ENCODE measurements at places on chromosomes 16 and 17.
A peak's percentile ranks its signal among the peaks of the same experiment; 100 is the strongest.

GRCh38 chr17:17001076-17001777 lies 29.3 kb upstream of the TNFRSF13B start:
- no peak for DNase-seq

GRCh38 chr17:34360601-34361270 lies 2.3 kb downstream of the CCL1 start:
- DNase-seq: no peak

DNA sequence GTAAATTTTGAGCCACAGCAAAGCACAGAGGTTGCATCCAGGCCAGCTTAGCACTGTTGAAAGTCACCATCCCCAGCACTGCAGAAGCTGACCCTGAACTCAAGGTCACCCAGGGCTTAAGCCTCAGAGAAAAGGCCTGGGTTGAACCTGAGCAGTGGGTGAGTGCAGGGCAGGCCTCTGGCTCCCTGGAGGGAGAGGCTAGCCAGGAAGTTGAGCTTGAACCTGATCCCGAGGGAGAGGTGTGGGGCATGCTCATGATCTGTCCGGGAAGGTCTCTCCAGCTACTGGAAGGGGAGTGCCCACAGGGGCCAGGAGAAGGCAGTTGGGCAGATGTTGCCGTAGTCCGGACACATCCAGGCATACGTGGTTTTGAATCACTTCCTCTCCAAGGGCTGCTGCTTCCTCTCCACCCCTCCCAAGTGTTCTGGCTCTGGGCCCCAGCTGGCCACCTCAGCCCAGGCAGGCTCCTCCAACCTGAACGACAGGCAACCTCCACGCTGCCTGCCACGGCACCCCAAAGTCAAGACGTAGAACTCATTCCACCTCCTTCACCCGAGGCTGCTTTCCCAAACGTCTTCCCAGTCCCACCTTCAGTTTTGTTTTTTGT lies 18.4 kb downstream of the CARHSP1 start:
- peak; percentile 63 for DNase-seq

GRCh38 chr17:59361386-59361785 lies 29.9 kb downstream of the YPEL2 start:
- no peak for DNase-seq

GRCh38 chr17:38656959-38657823 lies 17.6 kb downstream of the EPOP start:
- no peak for DNase-seq

- no peak for DNase-seq
Measured at GRCh38 chr16:51814617-51815016, 663.5 kb upstream of the SALL1 start.

DNA sequence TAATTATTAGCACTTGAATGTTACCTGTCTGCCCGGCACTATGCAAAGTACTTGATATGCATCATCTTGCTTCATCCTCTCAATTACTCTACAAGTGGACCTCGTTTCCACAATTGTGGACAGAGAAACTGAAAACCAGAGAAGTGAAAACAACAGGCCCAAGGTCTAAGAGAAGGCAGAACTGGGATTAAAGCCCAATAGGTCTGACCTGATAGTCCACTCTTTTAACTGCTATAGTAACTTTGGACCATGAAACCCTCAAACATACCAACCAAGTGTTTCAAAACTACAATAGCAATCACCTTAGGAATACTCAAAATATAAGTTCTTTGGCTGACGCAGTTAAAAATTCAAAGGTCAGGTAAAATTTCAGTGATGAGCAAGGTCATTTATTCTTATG lies 7.3 kb downstream of the STAT3 start:
- DNase-seq: no peak

DNA sequence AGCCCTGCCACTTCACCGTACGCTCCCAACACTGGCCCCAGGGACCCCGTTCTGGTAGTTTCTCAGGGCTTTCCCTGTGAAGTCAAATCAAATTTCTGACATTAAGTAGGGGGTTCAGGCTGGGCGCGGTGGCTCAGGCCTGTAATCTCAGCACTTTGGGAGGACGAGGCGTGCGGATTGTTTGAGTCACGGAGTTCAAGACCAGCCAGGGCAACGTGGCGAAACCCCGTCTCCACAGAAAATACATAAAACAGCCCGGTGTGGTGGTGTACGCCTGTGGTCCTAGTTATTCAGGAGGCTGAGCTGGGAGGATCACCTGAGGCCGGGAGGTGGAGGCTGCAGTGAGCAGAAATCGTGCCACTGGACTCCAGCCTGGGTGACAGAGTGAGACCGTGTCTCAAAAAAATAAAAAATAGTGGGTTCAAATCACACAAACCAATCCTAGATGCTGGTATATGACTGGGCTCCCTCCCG lies 632 bp downstream of the CYBC1 start:
- no peak for DNase-seq

GRCh38 chr17:7956228-7956965 lies 24.4 kb downstream of the CNTROB start:
- no peak for DNase-seq

DNA sequence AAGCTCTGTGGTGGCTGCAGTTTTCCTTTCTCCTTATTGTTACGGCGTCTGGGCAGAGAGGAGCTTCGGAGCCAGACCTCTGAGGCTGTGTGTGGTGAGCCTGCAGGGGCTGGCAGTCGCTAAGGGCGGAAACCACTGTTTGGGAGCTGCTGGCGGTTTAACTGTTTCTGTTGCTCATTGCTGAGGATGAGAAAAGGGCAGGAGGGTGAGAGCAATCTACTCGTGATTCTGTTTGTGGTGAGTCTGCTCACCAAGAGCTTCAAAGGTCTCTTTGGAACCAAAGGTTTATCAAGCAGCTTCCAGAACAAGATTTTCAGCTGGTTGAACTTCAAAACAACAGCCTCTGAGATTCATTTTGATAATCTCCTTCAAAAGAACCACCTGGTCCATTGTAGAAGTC lies 143.9 kb downstream of the ANKFN1 start:
- no peak for DNase-seq

DNA sequence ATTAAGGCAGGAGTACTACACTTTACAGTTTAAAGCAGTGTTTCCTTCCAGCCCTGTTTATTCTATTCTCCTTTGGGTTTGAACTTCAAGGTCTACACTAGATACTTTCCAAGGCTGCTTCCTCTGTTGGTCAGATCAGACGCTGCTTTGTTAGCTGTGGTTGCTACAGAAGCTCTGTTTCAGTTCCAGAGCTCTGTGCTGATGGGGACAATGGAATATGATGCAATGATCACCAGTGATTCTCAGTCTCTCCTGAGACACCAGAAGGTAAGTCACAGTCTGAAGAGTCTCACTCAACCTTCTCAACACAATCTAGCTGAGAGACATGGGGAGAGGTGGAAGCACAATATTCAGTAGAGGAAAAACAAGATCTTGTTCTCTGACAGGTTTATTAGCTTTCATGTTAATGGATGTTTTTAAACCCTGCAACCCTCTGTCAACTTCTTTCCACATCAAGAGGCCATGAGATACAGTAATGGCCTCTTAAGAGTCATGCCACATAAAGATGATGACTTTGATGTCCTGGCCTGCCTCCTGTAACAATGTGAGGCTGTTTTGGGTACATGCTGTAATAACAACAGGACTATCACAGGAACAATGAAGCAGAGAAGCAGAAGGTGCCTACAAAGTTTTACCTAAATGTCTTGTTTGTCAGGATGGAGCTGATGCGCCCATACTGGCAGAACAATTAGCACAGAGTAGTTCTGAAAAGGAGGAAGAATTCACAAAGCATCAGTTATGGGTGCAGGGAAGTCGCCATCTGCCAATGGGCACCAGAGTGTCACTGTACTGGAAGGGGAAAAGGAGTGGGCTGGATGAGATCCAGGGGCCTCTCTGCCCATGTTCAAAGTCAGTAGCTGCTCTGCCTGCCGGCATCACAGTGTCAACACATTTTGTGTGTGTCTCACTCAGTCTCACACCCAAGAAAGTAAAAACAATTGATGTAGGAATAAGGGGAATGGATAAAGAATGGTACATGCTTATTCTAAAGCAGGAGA lies 33.4 kb downstream of the PSME3IP1 start:
- DNase-seq: no peak

DNA sequence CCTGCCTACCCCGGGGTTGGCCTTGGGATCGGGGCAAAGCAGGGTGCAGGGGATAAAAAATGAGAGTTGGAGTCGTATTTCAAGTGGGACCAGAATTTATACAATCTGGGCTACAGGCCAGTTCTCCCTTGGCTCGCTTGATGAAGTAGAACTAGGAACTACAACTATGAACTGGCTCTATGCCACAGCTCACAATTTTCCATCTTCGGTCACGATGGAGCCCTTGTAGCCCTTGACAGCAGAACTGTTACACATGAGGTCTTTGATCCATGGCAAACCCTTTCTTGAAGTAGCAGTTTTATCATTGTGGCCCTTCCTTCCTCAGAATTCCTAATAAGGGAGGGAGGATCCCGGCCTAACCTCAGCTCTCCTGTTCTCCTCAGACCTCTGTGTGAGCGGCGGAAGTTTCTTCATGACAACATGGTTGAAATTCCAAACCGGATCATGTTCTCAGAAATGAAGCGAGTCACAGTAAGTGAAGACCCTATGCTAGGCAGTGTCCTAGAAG lies 17.1 kb downstream of the LIG3 start:
- no peak for DNase-seq

DNA sequence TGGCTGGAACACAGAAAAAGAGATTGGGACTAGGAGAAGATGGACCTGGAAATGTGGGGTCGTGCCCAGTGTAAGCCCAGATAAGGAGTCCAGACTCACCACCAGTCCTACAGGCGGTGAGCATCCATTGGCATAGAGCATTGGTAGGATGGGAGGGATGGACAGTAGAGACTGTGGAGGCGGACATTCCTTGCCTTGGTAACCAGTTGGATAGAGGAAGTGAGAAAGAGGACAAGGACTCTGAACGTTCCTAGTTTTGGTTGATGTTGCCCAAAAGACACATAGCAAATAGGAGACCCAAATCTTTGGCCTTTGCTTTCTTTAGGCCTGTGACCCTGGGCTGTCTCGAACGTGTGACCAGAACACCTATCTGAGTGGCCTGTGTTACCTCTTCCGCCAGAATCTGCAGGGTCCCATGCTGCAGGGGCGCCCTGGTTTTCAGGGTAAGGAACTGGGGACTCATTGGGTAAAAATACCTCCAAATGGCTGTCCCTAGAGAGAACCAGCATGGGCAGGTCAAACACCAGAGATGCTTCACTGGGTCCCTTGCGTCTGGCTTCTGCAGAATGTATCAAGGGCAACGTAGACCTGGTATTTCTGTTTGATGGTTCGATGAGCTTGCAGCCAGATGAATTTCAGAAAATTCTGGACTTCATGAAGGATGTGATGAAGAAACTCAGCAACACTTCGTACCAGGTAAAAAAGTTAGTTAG lies 6.4 kb downstream of the ITGAL start:
- DNase-seq: no peak

- no peak for DNase-seq
Measured at GRCh38 chr17:40071313-40072039, 8.7 kb downstream of the THRA start.

DNA sequence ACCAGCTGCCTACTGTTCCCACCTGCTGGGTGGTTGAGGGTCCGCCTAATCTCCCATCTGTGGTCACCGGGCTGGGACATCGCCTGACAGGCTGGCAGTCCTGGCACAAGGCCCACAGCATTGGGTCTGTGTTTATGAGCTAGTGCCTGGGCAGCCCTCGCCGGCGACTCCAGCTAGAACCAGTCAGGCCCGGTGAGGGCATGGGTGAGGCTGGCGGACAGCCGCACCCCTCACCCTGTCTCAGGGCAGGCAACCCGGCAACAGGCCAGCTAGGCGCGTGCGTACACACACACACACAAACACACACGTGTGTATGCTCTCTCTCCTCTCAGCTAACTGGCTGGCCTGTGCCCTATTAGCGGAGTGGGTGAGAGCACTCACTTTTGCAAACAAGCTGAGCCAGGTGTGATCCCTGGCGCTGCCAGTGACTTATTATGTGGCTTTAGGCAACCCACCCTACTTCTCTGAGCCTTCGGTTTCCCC lies 10.4 kb downstream of the HSD11B2 start:
- DNase-seq: no peak

DNA sequence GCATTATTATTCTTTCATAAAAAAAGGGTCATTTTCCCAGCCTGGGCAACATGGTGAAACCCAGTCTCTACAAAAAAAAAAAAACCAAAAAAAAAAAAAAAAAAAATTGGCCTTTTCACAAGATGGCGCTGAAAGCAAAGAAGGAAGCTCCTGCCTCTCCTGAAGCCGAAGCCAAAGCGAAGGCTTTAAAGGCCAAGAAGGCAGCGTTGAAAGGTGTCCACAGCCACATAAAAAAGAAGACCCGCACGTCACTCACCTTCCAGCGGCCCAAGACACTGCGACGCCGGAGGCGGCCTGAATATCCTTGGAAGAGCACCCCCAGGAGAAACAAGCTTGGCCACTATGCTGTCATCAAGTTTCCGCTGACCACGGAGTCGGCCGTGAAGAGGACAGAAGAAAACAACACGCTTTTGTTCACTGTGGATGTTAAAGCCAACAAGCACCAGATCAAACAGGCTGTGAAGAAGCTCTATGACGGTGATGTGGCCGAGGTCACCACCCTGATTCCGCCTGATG lies 4.9 kb upstream of the PGAP6 start:
- DNase-seq: no peak

DNA sequence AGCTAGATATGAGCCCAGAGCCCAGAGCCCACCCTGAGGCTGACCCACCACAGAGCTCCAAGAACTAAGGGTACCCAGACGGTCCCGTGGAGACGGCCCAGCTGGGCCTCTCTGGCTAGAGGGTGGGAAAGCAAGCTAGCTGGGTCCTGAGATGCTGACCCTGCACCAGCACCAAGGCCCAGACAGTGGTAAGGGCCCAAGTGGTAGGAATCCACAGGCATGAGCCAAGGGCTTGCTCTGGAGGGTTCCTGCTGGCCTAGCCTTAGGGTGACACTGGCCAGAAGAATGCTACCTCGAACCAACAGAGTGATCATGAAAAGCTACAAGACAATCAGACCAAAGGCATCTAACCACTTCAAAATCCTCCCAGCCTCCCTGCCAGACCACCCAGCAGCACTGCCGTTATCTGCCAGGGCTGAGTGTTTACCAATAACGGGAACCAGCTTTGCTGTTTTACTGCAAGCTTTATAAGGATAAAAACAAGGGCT lies 13.2 kb downstream of the HIC1 start:
- DNase-seq: no peak

DNA sequence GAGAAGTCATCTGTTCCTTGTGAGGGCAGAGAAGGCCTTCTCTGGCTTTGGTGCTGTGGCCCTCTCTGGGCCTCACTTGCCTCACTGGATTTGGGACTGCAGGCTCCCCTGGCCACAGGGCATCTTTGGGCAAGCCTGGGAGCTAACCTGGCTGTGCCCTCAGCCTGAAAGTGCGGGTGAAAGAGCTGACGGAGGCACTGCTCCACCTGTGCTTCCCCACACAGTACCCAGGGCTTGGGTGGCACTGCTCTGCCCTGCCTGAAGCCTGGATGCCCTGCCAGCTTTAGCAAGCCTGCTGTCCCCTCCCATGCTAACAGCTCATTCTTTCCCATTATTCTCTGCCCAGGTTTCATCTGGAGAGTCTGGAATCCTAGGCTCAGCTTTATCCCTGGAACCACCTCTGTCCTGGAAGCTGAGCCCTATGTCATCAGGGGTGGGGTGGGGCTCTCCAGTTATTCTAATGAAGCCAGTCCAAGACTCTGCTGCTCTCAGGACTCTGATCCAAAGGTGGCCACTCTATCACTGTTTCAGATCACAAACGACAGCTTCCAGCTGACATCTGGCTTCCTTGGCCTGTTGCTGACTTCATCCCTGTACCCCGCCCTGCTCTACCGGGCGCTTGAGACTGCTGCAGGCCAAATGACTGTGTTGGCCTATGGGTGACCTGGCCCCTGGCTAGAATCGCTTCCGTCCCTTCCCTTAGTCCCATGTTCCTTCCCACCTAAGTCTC lies 29.3 kb downstream of the HIC1 start:
- peak; percentile 59 for DNase-seq

Measured in HFF-Myc (cell line).